ENCODE measurements at places on chromosomes 12 and 14.
A peak's percentile ranks its signal among the peaks of the same experiment; 100 is the strongest.

DNA sequence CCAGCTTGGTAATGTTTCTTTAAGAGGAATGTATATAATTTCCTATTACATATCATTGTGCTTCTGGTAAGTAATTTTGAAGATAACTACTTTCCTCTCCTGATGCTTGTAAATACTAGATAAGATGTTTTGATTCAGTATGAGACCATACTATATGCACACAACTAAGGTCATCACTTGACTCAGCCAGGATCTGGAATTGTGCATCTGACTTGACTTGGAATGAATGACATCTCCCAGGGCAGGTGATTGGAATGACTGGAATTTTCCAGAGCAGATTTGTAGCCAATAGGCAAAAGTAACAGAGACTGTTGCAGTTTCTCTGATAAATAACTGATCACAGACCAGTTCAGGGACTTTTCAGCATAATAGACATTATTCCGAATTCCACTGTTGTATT, 11.1 kb downstream of the BEST3 start:
- DNase-seq = no peak

- DNase-seq = peak; percentile 69
These were observed 46.8 kb upstream of the CISTR start for GRCh38 chr12:53798575-53798974.

GRCh38 chr14:52129721-52130120, 60.9 kb upstream of the NID2 start:
- no peak for DNase-seq

GRCh38 chr12:125229878-125230530, 164.8 kb downstream of the AACS start:
- no peak for DNase-seq

GRCh38 chr12:71702590-71702989, 16.7 kb downstream of the TMEM19 start:
- no peak for DNase-seq

DNA sequence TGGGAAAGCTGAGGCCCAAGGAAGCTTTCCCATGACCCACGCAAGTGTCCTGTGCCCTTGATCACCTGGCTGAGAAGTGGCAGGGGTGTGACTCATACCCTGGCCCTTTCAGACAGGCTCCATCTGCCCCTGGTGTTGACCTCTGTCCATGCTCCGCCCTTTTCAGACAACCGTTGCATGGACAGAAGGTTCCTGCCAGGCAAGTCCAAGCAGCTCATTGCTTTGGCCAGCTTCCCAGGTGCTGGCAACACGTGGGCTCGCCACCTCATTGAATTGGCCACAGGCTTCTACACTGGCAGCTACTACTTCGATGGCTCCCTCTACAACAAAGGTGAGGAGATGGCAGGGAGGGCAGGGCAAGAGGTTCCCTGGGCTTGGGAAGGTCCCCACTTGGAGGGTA, 103.5 kb downstream of the WSCD2 start:
- no peak for DNase-seq

- no peak for DNase-seq
These were observed 196.7 kb upstream of the PELI2 start for GRCh38 chr14:55921511-55921910.

- DNase-seq = no peak
These were observed 420.9 kb downstream of the PCNX1 start for GRCh38 chr14:71328183-71328582.

GRCh38 chr14:105010891-105011291, 10.0 kb downstream of the CDCA4 start:
- no peak for DNase-seq

DNA sequence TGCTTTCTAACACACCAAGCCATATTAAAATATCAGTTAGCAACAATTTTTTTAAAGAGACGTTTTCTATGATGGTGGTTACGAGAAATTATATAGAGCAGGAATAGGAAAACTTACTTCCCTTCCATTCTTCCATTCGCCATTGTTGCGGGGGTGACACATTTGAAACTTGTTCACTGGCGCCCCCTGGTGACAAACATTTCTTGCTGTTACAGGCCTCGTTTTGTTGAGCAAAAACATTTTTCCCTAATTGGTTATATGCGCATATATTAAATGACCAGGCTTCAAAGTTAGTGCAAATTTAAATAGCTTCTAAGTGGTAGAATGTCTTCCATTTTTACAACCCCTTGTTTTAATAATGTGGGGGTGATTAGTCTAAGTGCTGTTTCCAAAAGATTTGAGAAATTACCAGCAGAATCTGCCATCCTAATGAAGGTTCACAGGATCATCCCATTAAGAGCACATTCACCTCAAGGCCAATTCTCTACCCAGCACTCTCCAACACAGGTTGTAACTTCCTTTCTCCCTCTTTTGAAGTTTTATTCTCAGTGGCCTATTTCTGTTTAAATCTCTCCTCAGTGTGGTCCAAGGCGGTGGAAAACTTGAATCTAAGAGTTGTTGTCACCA, 1124.7 kb downstream of the FLRT2 start:
- no peak for DNase-seq

DNA sequence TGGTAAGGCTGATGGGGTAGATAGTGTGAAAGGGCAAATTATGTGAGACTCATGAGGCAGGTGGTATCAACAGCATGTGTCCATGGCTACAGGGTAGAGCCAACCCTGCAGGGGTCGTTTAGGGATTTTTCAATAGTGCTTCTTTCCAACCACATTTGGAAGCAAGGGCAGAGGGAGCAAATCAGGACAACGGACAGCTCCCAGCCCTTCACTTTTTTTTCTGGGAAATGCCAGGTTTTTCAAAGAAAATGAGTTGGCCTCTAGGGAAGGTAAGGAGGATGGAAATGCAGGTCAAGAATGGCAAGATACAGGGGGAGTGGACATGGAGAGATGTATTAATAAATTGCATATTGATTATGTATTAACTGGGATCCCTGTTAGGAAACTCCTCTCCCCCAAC, 4.9 kb upstream of the CMA1 start:
- no peak for DNase-seq

DNA sequence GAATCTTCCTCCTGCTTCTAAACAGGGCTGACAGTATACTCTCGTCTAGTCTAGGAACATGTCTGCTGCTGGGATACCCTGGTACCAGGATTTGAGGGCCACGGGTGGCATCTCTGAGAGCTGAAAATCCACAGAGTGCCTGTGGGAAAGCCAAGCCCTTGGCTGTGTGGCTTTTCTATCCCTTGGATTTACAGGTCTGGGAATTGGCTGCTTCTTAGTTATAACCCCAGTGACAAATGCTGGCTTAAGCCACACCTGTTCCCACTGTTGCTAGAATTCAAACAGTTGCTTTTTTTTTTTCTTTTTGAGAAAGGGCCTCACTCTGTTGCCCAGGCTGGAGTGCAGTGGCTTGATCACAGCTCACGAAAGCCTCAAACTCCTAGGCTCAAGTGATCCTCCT, 14.3 kb upstream of the RIN3 start:
- no peak for DNase-seq

DNA sequence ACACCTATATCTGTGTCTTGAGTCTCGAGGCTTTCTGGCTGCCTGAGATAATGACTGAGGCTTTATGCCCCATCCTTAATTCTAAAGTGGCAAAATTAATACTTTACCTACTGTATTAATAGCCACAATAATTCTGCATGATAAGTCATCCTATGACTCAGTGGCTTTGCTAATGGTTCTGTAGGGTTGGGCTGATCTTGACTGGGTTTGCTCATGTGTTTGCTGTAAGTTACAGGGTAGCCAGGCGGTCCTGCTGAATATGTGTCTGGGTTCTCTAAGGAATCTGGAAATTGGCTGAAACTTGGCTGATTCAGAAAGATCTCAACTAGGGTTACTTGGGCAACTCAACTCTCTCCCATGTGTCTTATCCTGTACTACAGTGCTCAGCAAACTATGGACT, 21.7 kb downstream of the MGST1 start:
- DNase-seq = no peak

DNA sequence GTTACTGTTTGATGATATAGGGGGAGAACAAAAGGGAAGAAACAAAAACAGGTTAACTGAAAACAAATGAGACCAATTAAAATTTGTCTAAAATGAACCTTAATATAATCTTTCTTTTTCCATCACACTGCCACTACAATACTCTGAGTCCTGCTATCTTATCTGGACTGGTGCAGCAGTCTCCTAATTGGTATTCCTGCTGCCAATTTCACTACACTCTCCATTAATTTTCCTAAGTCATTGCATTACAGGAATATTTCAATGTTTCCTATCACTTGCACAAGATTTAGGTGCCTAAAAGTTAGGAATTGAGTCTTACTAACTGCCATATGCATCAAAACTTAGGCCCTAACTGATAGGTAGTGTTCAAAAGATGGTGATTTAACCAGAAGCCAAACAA, 884.9 kb upstream of the MGAT4C start:
- no peak for DNase-seq

DNA sequence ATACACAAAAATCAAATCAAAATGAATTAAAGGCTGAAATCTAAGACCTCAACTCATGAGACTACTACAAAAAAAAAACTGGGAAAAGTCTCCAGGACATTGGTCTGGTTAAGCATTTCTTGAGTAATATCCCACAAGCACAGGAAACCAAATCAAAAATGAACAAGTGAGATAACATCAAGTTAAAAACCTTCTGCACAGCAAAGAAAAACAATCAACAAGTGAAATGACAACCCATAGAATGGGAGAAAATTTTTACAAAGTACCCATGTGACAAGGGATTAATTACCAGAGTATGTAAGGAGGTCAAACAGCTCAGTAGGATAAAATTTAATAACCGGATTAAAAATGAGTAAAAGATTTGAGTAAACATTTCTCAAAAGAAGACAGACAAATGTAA, 338.7 kb downstream of the SLC16A7 start:
- no peak for DNase-seq

DNA sequence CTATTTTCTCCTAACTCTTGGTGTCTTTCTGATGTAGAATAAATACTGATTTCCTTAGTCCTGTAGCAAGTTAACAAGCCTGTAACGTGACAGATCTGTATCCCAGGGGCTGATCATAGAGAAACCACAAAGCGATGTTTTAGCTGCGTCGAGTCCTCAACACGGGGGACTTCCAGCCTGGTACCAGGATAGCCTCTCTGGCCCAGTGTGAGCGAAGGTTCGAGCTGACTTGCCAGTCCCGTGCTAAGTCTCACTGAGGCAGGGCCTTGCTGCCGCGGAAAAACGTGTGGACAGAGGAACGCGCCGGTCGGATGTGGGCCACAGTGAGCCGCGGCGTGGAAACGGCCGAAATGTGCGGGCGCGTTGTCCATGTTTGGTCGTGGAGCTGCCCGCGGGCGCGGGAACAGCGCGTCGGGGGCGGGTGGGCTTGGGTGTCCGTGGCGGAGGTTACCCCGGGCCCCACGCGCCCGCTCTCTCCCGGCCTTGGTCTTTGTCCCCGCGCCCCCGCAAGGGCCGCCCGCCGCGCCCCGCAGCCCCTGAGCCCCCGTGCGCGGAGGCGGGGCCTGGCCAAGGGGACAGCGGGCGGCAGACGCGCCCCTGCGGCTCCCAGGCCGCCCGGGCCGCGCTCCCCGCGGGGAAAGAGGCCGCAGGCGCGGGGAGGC, 531 bp upstream of the EML1 start:
- DNase-seq = no peak

Data from anterior cingulate cortex (tissue), 58 donors.